ENCODE measurements at places on chromosomes 3 and 15. TPM values are rescaled to one million over a fixed set of nuclear protein-coding genes. Genes with fewer than 3 reads are reported as not detected.

TADA3 gene
- 87.9 TPM for total RNA-seq

SSR3 gene
- 159 TPM for total RNA-seq

ST6GAL1 gene
- total RNA-seq = 0.83 TPM

CYP1A2 gene
- not detected for total RNA-seq

GRCh38 chr3:158313338-158313927 lies 203.5 kb downstream of the RSRC1 start:
- no peak overlapping the region for H3K4me3 ChIP-seq
- H3K27ac ChIP-seq = no peak overlapping the region

GRCh38 chr3:65153850-65154512 lies 466.2 kb upstream of the ADAMTS9 start:
- no peak overlapping the region for H3K27ac ChIP-seq
- H3K36me3 ChIP-seq = no peaks in the 10 kb centered on the region
- no peak for DNase-seq
- no peaks in the 10 kb centered on the region for H3K27me3 ChIP-seq
- H3K4me1 ChIP-seq = no peaks in the 10 kb centered on the region

- no peak for DNase-seq
- H3K27ac ChIP-seq = no peak overlapping the region
- peaks cover 9% of the 10 kb centered on the region for H3K27me3 ChIP-seq
- H3K4me1 ChIP-seq = no peaks in the 10 kb centered on the region
- no peaks in the 10 kb centered on the region for H3K36me3 ChIP-seq
Measured at GRCh38 chr15:78205856-78206255, 28.5 kb downstream of the ACSBG1 start.

- no peaks in the 10 kb centered on the region for H3K4me1 ChIP-seq
- no peaks in the 10 kb centered on the region for H3K27me3 ChIP-seq
- DNase-seq = no peak
- no peaks in the 10 kb centered on the region for H3K36me3 ChIP-seq
- no peak overlapping the region for H3K4me3 ChIP-seq
Measured at GRCh38 chr3:117405359-117405758, 695.8 kb downstream of the TUSC7 start.

- H3K27me3 ChIP-seq = no peaks in the 10 kb centered on the region
- no peak overlapping the region for H3K4me3 ChIP-seq
- peak; percentile 76 for DNase-seq
- H3K27ac ChIP-seq = no peak overlapping the region
- H3K4me1 ChIP-seq = no peaks in the 10 kb centered on the region
Measured at GRCh38 chr3:189772584-189772983, 141.4 kb downstream of the TP63 start.

DNA sequence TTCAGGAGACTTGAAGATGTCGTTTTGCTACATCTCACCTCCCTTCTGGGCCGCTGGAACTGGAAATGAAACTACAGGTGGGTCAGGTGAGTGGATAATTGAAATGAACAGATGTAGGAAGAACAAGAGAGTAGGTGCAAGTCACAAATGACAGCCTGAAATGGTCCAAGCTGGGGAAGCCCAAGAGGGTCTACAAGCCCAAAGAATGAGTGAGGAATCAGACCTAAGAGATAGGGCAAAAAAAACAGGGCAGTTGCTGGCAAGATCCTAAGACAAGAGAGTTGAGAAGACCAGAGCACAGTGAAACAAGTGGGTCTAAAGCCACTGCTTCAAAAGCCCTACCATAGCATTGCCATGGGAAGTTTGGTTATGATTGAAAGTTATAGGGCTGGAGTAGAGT lies 67.4 kb upstream of the SNRK start:
- no peak for DNase-seq
- H3K27ac ChIP-seq = no peak overlapping the region
- no peaks in the 10 kb centered on the region for H3K27me3 ChIP-seq
- H3K4me3 ChIP-seq = no peak overlapping the region
- no peaks in the 10 kb centered on the region for H3K4me1 ChIP-seq

- no peak overlapping the region for H3K27ac ChIP-seq
- no peaks in the 10 kb centered on the region for H3K36me3 ChIP-seq
- no peaks in the 10 kb centered on the region for H3K27me3 ChIP-seq
- DNase-seq = peak; percentile 20
Measured at GRCh38 chr3:83500422-83500821, 1458.4 kb upstream of the CADM2 start.

GRCh38 chr15:82810890-82811426 lies 1.5 kb downstream of the WHAMM start:
- no peaks in the 10 kb centered on the region for H3K27me3 ChIP-seq
- H3K4me3 ChIP-seq = peak overlapping the region; percentile 98
- peak overlapping the region; percentile 93 for H3K27ac ChIP-seq
- H3K36me3 ChIP-seq = peaks cover 1% of the 10 kb centered on the region
- DNase-seq = no peak

DNA sequence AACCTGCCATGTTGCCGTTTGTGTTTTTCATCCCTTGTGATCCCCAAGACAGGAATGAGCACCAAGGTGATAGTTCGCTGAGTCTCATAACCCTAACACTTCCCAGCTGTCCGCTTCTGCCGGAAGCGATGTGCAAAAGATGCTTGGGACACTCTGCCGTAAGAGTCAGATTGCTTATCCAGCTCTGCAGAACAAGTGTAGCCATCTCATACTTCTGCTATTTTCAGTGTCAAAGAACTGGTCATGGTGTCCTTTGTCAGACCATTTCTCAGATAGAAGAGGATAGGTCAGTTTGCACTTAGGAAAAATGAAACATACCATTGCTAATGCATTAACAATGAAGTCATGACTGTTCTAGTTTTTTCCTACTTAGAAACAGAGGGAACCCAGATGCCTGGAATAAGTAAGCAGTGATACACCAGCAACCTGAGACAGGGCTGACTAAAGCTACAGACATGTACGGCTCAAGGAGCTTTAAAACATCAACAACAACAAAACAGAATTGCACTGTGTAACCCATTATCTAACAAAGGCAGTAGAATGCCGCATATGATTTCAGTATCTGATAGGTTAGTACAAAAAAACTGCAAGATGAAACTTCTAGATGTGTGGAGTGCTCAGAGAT lies 134.0 kb upstream of the IL12A start:
- DNase-seq = peak; percentile 81
- no peak overlapping the region for H3K4me3 ChIP-seq
- peak overlapping the region; percentile 64 for H3K27ac ChIP-seq
- H3K27me3 ChIP-seq = no peaks in the 10 kb centered on the region
- no peaks in the 10 kb centered on the region for H3K36me3 ChIP-seq

GRCh38 chr3:78880603-78881461 lies 887.0 kb downstream of the ROBO1 start:
- H3K27me3 ChIP-seq = no peaks in the 10 kb centered on the region
- no peaks in the 10 kb centered on the region for H3K36me3 ChIP-seq
- H3K4me1 ChIP-seq = peaks cover 7% of the 10 kb centered on the region
- H3K4me3 ChIP-seq = no peak overlapping the region

All from fibroblast of lung (primary cell).